ENCODE measurements at places on chromosomes 12 and 14. TPM values are rescaled to one million over a fixed set of nuclear protein-coding genes. Genes with fewer than 3 reads are reported as not detected.

Gene MMP17
- 4.2 TPM for total RNA-seq

Gene TAS2R9
- total RNA-seq = 0.19 TPM

Gene ANO4
- not detected for total RNA-seq

Gene COL2A1
- total RNA-seq = not detected
